ENCODE measurements at places on chromosomes 1 and 21.

- DNase-seq: no peak
Measured at GRCh38 chr1:206633708-206634121, 1.6 kb upstream of the DYRK3 start.

- DNase-seq: no peak
Measured at GRCh38 chr1:246404078-246404477, 103.0 kb downstream of the SMYD3 start.

GRCh38 chr1:116943438-116943837 lies 33.7 kb downstream of the PTGFRN start:
- DNase-seq: no peak

DNA sequence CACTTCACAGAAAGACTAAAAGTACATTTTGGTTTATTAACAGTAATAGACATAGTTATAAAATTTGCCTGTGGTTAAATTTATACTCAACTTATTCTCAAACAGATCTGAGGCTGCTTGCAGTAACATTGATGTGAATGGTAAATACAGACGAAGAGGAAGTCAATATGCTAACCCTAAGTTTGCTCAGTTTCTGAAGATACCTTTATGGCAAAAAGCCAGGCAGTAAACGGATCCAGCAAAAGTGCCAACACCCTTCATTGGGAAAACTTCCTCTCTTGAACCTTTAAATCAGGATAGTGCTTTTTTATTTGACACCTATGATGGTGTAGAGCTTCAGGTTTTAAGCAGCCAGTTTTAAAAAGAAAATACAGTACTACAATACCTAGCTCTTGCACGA lies 16.6 kb upstream of the CCDC181 start:
- DNase-seq: no peak

GRCh38 chr1:76093522-76094312 lies 19.2 kb downstream of the ST6GALNAC3 start:
- DNase-seq: no peak

Measured in activated CD4-positive, alpha-beta T cell treated with anti-CD3 and anti-CD28 coated beads, Interleukin-2, amount 50 U/mL, for 24 hours (primary cell).